ENCODE measurements at places on chromosomes 3 and 15.

DNA sequence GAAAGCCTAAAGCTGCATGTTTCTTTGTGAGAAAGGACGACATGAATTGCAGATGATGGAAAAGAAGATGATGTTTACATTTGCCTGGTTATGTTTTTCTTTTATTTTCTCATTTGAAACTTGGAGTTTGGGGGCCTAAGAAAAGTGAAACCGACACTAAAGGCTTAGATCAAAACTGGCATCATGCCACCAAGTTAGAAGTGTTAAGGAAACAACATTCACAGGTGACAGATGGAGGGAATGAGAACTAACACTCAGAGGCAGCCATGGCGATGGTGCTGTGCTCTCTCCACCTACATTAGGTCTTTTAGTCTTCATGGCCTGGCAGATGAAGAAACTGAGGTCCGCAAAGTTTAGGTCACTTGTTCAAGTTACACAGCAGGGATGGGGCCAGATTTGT lies 923.6 kb downstream of the TUSC7 start:
- DNase-seq: no peak

DNA sequence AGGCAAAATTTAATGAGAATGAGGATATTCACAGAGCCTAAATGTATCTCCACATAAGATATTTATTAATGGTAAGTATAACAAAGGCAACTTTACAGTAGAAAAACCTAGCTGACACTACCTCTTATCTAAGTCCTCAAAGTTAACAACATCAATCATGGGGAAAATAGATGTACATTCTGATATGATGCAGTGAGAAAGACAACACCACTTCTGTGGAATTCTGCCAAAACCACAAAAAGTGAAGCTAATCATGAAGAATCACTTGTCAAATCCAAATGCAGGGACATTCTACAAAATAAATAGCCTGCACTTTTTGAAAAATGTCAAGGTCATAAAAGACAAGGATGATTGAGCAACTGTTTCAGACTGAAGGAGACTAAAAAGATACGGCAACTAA lies 27.5 kb upstream of the EOMES start:
- no peak for DNase-seq

GRCh38 chr15:56460947-56461346 lies 4.0 kb downstream of the MNS1 start:
- no peak for DNase-seq

DNA sequence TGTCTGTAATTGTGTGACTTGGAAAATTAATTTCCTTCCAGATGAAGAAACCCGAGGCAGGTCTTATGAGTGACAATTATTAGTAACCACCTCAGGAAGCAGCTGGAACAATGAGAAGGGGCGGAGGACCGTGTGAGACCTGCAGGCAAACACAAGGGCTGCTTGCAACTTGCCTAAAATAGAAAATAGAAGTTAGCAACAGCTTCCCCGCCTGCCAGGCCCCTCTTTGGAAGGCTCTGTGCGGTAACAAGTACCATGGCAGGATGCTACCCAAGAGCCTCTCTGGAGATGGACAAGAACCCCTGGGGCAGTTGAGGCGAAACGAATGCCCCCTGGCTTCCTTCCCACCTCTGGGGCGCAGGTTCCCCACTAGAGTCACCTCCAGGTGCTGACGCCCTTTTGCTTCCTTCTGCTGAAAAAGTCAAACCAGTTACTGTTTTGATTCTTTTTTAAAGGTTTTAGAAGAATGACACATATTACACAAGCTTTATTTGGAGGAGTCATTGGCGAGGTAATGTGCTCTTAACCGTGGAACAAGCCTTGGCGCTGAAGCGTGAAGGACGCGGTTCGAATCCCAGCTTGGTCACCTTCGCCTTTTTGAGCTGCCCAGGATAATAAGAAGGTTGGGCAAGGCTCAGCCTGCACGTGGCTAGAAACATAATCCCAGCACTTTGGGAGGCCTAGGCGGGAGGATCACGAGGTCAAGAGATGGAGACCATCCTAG lies 47.0 kb upstream of the SYNM start:
- no peak for DNase-seq

DNA sequence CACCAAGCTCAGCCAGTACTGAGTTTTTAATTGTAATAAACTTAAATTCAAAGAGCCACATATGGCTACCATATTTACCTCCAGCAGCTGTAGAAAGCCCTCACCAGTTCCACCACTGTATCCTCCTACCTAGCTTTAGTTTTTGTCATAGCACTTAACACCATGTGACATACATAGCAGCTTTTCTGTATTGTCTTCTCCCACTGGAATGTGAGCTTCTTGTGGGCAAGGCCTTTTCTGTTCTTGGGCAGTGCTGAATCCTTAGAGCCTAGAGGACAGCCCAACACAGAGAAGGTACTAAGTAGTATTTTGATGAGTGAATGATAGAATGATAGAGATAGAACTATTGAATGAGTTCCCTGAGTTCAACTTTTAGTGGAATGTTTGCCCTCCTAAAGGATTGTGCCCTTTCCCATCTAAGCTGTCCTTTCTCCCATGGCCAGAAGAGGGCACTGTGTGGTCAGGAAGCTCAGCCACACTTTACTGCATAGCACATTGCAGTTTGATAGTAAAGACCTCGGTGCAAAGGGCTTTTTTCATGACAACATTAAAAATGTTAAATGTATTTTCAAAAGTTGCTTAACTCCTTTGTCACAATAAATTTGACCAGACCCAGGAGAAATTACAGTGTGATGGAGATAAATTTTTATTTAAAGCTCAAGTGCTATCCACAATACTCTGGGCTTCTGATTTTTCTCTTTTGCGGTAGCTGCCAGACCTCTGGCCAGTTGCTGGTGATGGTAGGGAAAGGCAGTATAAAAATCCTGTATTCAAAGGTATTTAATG lies 115.8 kb downstream of the GHSR start:
- DNase-seq: peak; percentile 47

GRCh38 chr3:149615731-149616221 lies 42.0 kb downstream of the WWTR1 start:
- DNase-seq: no peak

GRCh38 chr15:80693682-80694610 lies 1.2 kb upstream of the ABHD17C start:
- no peak for DNase-seq

DNA sequence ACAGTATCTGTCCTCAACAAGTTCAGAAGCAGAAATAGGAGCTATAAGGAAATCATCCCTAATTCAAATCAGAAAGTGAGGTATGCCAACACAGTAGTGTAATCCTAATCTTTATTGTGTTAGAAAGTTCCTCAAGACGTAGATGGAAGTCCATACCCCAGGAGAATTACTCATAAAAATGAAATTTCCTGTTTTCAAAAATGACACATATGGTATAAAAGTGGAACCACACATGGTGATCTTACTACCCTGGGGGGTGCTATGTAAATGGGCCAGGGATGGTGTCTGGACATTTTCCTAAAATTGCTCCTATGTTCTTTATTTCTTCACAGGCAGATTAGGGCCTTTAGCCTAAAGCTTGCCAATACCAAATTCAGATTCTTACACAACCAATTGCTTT lies 204.1 kb downstream of the ARRDC4 start:
- no peak for DNase-seq

- no peak for DNase-seq
These were observed 42.9 kb downstream of the ISG20 start for GRCh38 chr15:88681610-88682221.

DNA sequence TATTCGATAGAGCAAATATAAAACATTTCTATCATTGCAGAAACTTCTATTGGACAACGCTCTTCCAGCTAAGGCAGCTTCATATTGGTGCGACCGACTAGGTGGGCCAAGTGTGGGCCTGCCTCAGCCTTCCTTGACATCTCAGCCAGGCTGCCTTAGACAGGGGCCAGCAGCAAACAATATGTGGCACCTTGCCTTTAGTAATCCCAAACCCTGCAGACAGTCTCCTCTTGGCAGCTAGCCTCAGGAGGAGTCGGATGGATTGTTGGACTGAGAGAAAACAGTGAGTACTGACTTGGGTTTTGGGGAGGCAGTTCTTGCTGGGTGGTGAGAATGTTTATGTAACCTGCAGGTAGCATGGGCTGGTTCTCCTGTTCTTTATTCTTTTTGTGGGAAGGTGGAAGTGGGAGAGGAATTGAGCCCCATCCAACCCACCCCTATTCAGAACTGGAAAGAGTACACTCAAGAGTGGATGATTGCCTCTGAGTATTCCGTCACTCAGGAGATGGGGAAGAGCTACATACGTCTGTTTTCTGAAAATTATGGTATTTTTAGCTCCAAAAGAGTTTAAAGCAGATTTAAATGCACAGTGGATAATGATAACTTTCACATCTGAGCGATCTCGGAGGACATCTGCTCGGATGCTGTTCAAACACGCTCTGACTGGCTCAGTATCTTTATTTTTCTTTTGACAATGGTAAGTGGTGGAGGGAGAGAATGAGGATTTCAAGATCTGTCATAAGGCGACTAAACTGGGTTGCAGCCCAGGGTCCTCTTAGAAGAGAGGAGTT lies 47.2 kb downstream of the GPD1L start:
- no peak for DNase-seq
